ENCODE measurements at places on chromosomes 16 and 17.
A peak's percentile ranks its signal among the peaks of the same experiment; 100 is the strongest.

- peak; percentile 66 for DNase-seq
Observed at GRCh38 chr17:333626-334396, 18.8 kb downstream of the RPH3AL start.

- DNase-seq: peak; percentile 80
Observed at GRCh38 chr16:88731699-88732098, 25.4 kb downstream of the CTU2 start.

GRCh38 chr17:80782536-80783427 is 208.9 kb upstream of the CHMP6 start:
- DNase-seq: no peak

GRCh38 chr16:31397096-31397660 is 4.0 kb downstream of the ITGAD start:
- DNase-seq: no peak

DNA sequence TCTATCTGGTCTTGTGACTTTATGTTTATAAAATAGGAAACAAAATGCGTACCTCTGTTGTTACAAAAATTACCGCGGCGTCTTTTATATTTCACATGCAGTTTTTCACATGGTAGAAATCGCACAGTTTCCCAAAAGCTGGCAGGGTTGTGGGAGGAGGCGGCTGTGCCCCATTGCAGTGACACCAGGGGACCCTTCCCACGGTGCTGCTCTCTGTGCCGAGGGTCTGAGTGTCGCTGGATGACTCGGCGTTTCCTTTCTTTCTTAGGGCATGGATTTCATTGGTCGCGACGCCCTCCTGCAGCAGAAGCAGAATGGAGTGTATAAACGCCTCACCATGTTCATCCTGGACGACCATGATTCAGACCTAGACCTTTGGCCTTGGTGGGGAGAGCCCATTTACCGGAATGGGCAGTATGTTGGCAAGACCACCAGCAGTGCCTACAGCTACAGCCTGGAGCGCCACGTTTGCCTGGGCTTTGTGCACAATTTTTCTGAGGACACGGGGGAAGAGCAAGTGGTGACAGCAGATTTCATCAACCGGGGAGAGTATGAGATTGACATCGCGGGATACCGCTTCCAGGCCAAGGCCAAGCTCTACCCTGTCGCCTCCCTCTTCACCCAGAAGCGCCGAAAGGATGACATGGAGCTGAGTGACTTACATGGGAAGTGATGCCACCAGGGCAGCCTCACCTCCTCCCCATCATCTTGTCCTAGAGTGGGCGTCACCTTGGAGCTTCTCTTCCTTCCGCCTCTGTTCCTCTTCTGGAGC is 17.2 kb upstream of the CLEC18C start:
- no peak for DNase-seq

DNA sequence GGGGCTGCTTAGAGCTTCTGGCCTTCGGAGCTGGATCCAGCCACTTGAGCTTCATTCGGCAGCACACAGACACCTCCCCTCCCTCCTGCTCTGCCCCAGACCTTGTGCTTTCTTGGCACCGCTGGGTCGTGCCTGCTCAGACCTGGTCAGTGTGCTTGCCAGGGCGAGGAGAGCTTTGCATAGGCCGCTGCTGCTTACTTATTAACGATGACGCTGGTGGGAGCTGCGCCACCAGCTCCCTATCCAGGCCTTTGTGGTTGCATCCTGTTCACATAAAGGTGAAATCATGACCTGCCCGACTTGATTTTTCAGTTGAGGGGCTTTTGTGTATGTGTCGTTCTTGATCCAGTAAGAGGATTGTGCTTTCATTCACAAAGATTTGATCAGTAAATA is 101.1 kb downstream of the MSI2 start:
- peak; percentile 17 for DNase-seq

GRCh38 chr17:55540414-55541091 is 29.3 kb upstream of the SMIM36 start:
- DNase-seq: no peak

DNA sequence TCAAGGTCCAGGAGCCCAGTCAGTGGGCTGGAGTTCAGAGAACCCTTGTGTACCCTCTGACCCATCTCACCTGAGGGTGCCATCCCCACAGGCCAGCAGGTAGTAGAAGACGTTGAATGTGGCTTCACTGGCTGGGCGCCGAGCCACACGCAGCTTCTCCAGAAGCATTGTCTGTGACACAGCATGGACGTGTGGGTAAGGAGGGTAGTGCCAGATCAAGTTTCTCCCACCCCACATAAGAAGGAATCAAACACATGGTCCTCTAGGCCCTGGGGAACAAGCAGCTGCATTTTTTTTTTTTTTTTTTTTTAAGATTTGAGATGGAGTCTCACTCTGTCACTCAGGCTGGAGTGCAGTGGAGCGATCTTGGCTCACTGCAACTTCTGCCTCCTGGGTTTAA is 60.9 kb downstream of the MYO18A start:
- DNase-seq: no peak

DNA sequence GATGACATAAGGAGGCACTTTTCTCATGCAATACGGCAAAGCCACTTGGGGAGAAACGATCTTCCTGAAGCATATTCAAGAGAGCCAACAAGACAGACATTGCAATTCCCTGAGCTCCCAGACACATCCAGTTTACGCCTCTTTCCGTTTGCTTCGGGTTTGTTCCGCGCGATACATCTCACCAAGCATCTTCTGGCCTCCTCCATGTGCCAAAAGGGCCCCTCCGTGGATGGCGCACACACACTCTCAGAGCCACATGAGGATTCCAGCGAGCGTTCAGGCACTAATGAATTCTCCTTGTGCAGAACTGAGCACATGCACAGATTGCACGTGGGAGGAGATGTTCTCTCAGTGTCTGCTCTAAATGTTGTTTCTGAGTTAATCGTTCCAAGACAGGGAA is 146.7 kb upstream of the SHISA6 start:
- no peak for DNase-seq

DNA sequence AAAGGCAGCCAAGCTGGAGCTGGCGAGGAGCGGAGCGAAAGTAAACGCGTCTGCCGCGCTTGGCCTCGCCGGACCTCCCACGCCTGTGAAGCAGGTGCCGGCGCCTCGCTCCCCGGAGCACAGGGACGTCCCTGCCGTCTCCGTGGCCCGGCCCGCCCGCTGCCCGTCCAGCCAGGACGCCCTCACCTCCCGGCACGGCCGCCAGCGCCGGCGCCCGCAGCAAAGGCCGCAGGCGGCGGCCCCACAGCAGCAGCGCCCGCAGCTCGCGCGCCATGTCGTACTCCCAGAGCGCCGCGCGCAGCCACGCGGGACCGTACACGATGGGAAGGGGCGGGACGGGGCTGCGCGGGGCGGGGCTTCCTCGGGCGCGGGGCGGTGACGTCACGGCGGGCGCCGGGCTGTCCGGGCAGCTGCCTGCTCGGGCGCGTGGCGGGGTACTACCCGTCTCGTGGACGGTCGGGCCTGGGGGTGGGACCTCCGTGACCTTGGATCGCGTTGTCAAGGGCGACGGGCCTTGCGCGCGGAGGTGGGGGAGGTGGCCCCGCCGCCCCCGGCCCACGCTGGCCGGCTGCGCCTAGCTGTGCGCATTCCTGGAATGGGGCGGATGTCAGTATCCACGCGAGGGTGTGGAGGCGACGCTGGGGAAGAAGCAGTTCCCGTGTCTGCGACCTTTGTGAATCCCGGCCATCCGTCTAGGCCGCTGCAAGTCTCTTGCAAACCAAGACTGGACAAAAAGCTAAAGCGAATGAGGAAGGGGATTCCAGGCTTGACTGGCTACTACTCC is at the start of gene TRAP1:
TSS of gene TRAP1 (minus strand) at position 290 of the 784 bp plus-strand sequence. CDS start at position 274, 16 bp downstream.
- peak; percentile 92 for DNase-seq

DNA sequence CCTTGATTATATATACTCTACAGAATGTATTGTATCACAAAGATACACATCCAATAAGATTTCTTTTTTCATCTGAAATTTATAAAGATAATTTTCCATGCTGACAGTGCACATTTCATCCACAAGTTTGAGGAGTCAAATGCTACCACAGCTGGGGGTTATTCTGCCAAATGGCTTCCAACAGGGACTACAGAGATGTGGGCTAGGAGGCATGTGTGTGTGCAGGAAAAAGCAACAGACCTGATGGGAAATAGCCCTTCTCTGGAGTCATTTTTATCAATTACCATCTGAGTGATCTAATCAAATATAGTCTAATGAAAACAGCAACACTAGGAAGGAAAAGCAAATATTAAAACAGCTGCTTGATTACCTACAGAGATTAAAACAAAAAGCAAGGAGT is 290.5 kb downstream of the CEP112 start:
- DNase-seq: no peak

GRCh38 chr17:4501295-4501949 is 2.7 kb downstream of the SPNS2 start:
- DNase-seq: no peak

GRCh38 chr17:39186481-39187002 is 10.9 kb downstream of the CACNB1 start:
- DNase-seq: no peak

GRCh38 chr17:50182783-50183420 is 17.1 kb downstream of the SGCA start:
- DNase-seq: no peak

DNA sequence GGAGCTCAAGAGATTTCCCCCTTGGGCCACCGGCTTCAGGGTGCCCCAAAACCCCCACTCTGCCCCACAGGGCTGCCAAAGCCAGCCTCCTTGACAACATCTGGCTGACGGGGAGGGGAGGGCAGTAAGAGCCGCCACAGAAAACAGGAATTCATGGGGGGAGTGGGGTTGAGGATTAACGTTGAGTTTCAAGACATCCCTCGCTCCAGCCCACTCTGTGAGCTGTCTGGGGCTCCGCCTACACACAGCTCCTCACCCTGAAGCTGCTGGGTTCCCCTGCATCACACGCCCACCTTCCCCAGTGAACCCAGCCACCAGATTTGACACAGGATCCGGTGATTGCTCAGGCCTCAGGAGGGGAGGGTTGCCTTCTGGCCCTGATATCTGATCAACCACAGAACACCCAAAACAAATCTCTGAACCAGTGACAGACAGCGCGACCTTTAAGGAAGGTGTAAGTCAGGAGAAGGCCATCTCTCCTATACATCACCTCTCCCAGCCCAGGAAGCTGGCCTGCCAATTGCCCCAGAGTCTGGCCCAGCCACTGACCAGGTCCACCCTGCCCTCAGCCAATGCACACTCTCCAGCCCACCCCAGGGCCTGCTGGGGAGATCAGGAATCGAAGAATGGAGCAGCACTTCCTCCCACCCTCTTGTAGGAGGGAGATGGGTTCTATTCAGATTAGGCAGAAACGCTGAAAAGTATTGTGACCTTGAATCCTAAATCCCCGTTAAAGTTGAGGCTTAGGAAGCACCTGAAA is 132.1 kb downstream of the CLEC16A start:
- DNase-seq: no peak

DNA sequence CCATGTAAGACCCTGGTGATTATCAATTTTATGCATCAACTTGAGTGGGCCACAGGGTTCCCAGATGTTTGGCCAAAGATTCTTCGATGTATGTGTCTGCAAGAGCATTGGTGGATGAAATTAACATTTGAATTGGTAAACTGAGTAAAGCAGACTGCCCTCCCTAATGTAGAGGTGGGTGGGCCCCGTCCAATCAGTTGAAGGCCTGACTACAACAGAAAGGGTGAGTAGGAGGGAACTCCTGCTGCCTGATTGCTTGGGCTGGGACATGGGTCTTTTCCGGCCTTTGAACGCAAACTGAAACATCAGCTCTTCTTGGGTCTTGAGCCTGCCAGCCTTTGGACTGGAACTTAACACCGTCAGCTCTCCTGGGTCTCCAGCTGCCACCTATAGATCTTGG is 90.6 kb downstream of the BMERB1 start:
- no peak for DNase-seq

DNA sequence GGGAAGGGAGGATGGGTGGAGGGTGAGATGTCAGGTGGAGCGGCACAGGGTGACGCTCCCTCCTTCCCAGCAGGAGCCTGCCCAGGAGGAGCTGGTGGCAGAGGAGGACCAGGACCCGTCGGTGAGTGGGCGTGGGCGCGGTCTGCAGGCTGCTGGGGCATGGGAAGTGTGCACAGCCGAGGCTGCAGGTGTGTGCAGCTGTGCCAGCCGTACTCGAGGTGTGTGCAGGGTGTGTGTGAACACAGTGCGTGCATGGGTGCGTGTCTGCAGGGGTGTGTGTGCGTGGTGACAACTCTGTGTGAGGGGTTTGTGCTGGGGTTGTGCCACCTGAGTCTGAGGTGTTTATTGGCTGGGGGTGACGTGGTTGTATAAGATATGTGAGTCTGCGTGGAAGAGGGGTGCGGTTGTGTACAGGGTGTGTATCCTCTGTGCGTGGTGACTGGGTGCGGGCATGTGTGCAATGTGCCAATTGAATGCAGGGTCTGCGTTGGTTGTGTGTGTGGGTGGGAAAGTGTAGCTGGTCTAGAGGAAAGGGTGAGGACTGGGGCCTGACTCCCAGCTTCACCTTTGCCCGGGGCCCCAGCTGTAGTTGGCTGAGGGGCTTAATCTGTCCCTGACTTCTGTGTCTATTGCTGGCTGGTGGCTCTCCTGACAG is 670 bp downstream of the TNFSF12 start:
- DNase-seq: no peak

GRCh38 chr16:28555561-28555960 is 1.8 kb downstream of the SGF29 start:
- no peak for DNase-seq

DNA sequence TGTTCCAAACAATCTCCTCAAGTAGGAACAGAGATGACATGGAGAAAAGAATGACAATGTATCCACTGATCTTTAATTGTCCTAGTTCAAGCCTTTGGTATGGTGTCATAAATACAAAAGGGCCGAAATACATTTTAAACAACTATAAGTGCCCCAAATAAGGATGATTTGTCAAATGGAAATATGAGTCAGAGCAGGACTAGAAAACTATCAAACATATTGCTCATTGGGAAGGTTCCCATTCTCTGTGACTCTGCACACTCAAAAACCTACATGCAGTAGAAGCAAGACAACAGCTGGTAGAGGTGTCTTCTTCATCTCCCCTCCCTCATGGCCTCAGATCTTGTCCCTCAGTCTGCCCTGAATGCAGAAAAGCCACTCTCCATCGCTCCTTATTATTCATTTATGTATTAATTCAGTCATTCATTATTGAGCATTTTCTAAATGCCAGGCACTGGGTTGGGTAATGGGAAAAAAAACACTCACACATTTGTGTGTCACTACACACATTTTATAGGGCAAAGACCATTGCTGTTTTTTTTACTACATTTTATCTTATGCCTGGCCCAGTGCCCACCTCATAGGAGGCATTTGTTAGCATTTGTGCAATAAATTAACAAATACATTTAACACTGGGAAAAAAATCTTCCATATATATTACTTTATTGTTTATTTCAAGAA is 10.1 kb downstream of the CA10 start:
- DNase-seq: no peak

DNA sequence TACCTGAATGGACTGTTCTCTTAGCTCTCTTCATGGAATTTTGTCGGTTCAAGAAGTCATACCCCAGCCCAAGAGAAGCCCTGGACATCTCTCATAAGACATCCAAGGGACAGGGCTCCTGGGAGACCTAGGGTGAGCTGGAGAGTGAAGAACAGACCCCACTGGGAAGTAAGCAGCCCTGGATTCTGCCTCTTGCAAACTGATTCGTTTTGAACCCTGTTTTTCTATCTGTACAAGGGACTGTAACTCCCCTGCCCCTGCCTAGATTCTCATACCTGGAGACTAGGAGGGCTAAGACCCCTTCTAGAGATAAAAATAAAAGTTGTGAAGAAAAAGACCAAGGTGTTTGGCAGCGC is 449 bp downstream of the CCL3L1 start:
- no peak for DNase-seq

Measured in substantia nigra (tissue), 51 donors.